ENCODE measurements at places on chromosomes 5 and 9. TPM values are rescaled to one million over a fixed set of nuclear protein-coding genes. Genes with fewer than 3 reads are reported as not detected.

Gene IFNB1
- not detected for total RNA-seq

Gene SLC6A18
- total RNA-seq = not detected

Gene PFN3
- not detected for total RNA-seq

Gene C9orf72
- 69.3 TPM for total RNA-seq

Gene F2RL2
- total RNA-seq = 0.31 TPM

Gene MSX2
- not detected for total RNA-seq

Gene OBP2A
- total RNA-seq = not detected

Gene TMOD1
- total RNA-seq = 22.8 TPM

Gene MAP1B
- total RNA-seq = 593 TPM

Gene SMIM3
- 1.7 TPM for total RNA-seq

Gene CTSV
- total RNA-seq = 0.94 TPM

Gene SEMA5A
- 11.2 TPM for total RNA-seq

Gene C9orf153
- 0.62 TPM for total RNA-seq

Gene MARCOL
- total RNA-seq = not detected

Gene ANGPTL2
- 2.7 TPM for total RNA-seq

Gene NR5A1
- under 0.01 TPM for total RNA-seq

Gene DRD1
- 6.1 TPM for total RNA-seq

Gene ACSL6
- total RNA-seq = 32.9 TPM

Gene SPINK6
- total RNA-seq = not detected

Gene COL15A1
- total RNA-seq = 12.5 TPM

Gene DDX31
- total RNA-seq = 7.3 TPM

Gene ST8SIA4
- 47.6 TPM for total RNA-seq

Gene SIL1
- 11.7 TPM for total RNA-seq
